H7 (cell line): ENCODE measurements at places on chromosomes 3 and 15. TPM values are rescaled to one million over a fixed set of nuclear protein-coding genes. Genes with fewer than 3 reads are reported as not detected.

GRCh38 chr15:74954515-74954914, 2.1 kb downstream of the RPP25 start:
- DNase-seq: no peak

DNA sequence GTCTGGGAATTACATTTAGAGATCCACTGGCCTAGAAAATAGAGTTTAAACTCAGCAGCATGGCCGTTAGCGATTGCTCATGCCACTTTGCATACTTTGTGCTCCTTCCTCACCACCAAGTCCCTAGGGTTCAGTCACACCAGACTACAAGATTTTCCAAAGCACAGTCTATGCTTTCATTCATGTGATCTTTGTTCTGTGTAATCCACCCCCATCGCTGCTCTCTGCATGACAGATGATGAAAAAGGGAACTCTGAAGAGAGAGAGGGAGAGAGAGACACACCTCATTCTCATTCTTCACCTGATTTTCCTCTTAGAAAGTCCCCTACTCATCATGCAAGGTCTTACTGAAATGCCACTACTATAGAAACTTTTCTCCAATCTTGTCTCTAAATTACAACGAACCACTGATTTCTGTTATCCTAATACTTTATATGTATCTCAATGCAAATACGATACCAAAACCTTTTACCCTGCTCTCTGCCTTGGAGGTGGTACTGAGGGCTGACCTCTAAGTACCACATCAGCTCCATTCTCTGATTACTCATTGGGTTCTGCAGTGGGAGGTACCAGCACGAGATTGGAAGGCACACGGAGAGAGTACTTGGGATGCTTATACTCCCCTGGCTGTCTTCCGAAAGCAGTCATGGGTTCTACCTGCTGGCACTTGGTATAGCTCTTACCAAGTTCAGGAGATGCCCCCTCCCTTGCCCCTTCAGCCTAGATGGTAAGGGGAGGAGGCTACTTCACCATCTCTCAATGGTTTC, 1.1 kb upstream of the PARP15 start:
- peak; percentile 24 for DNase-seq

The NCKIPSD gene
- total RNA-seq: 43.8 and 48.8 TPM in 2 replicates

The GOLGA8K gene
- total RNA-seq: 0.59 TPM in 1 of 2 replicates, not detected in the other

- DNase-seq: peak; percentile 72
These were observed 64.8 kb downstream of the FAM43A start for GRCh38 chr3:194750491-194750828.

GRCh38 chr3:32934150-32934742, 17.2 kb upstream of the CCR4 start:
- DNase-seq: peak; percentile 43

- DNase-seq: no peak
These were observed 288.3 kb downstream of the ULK4 start for GRCh38 chr3:41673650-41674049.
